ENCODE measurements at places on chromosomes 11 and 22.
A peak's percentile ranks its signal among the peaks of the same experiment; 100 is the strongest.

DNA sequence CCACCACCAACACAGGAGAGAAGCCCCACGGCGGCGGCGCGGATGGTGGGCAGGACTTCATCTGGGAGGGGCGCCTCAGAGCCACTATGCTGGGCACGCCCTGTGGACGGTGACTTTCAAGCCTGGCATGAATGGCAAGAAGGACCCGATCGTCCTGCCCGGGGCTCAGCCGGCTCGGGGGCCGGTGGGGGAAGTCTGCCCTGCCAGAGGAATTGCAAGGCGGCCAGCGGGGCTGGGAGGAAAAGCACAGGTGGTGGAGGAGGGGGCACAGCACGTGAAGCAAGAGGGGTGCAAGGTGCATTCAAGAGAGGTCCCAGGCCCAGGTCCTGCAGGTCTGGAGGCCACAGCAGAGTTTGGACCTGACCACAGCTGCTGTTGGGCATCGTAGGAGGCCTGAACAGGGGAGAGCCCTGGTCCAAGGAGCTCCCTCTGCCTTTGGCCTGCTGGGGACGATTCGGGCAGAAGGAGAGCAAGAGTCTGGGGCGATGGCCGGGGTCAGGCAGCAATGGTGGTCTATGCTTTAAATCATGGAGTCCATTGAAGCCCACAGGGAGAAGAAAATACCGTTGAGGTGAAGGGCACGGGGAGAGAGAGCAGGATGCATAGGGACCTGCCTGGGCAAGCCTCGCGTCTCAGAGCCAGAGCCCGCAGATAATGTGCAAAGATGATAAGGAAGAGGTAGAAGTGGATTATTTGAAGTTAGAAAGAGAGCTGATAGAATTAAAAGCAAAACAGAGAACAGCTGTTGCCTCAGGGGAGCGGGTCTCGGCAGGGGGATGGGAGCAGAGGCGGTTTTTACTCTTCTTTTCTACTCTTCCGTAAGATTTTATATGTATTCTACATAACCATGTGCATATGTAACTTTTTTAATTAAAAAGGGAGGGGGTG, 82.6 kb upstream of the SHISAL1 start:
- DNase-seq, result no peak

- no peak for DNase-seq
Observed at GRCh38 chr22:25142102-25142501, 57.6 kb upstream of the CRYBB3 start.

DNA sequence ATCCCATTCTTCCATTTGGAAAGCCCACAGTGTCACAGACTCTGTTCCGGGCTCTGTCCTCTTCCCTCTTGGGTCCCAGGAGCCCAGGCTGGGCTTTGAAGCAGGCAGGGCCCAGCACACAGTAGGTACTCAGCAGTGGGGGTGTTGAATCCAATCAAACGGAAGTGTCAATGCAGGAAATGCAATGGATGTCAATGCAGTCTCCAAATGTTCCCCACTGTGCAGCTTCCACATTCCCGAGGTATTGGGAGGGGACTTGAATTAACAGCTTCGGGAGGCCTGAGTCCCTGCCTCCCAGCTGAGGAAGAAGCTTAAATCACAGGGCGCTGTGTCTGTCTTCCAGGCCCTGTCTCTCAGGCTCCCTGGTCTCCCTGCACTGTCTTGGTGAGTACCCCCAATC, 21.8 kb upstream of the SMIM35 start:
- DNase-seq, result no peak

DNA sequence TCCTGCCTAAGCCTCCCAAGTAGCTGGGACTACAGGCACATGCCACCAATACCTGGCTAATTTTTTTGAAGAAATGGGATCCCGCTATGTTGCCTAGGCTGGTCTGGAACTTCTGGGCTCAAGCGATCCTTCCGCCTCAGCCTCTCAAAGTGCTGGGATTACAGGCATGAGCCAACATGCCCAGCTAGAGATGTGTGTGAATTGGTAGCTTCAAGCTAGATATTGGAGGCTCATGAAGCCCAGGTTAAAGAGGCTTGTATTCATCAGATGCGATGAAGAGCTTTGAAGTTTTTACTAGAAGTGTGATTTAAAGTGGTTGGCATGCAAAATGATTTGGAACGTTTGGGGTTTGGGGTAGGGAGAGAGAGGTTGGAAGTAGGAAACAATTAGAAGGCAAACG, 19.6 kb downstream of the NF2 start:
- DNase-seq, result no peak

GRCh38 chr11:44947114-44947513, 3.6 kb downstream of the TP53I11 start:
- no peak for DNase-seq

- DNase-seq, result no peak
Observed at GRCh38 chr11:6270584-6271246, 11.1 kb downstream of the CCKBR start.

DNA sequence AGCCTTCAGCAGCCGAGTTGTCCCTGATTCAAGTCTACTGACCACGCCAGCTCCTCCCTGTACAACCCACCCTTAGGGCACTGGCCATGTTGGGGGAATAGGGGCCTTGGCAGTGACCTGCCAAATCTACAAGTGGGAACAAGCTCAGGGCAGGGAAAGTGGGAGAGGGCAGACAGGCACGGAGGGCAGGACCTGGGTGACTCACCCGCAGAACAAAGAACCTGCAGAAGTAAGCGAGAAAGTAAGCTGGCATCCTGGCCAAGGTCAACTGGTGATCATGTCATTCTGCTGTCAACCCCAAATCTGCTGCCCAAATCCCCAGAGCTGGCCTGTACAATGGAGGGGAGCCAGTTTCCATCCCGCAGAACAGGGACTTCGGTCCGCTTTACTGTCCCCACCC, 7.9 kb upstream of the SCGB1A1 start:
- DNase-seq, result no peak

GRCh38 chr11:109815500-109816150, 277.6 kb upstream of the ZC3H12C start:
- DNase-seq, result no peak

- DNase-seq, result no peak
Observed at GRCh38 chr11:61369372-61370348, 7.5 kb downstream of the TMEM138 start.

DNA sequence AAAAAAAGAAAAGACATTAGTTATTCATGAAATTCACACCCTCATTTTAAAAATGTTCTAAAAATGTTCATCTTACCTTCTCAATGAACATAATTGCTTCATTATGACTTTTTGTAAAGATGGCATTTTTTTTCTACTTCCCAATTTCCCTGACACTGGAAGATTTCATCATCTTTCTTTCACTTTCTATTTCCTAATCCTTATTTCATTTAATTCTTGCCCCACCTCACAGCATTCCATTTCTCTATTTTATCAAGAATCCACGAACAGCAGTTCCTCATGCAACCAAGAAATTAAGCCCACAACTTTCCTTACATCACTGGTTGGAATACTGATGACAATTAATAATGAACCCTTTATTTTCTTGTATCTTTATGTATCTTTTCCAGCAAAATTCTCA, 1.9 kb downstream of the PATL1 start:
- peak; percentile 5 for DNase-seq

GRCh38 chr22:24337894-24338645, 67.4 kb downstream of the SPECC1L start:
- DNase-seq, result no peak

DNA sequence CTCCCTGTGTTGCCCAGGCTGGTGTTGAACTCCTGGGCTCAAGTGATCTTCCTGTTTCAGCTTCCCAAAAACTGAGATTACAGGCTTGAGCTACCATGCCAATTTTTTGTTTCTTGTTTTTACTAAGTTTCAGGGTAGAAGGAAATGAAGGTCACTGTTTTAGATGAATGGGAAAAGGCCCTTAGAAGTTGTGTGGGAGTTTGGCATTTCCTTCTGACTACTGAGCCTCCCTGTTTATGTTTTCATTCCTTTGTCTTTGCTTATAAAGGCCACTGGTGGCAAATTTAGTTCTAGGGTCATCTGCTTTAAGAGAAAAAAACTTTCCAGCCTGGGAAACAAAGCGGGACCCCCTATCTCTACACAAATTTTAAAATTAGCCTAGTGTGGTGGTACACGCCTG, 22.1 kb downstream of the SRPRA start:
- no peak for DNase-seq

- DNase-seq, result peak; percentile 91
Observed at GRCh38 chr11:68412593-68413475, 47.7 kb upstream of the PPP6R3 start.

- DNase-seq, result no peak
Observed at GRCh38 chr11:36408498-36409136, 101.5 kb downstream of the TRAF6 start.

- no peak for DNase-seq
Observed at GRCh38 chr11:75306529-75306928, 44.9 kb downstream of the ARRB1 start.

- DNase-seq, result no peak
Observed at GRCh38 chr11:64665411-64665821, 57.6 kb downstream of the NRXN2 start.

DNA sequence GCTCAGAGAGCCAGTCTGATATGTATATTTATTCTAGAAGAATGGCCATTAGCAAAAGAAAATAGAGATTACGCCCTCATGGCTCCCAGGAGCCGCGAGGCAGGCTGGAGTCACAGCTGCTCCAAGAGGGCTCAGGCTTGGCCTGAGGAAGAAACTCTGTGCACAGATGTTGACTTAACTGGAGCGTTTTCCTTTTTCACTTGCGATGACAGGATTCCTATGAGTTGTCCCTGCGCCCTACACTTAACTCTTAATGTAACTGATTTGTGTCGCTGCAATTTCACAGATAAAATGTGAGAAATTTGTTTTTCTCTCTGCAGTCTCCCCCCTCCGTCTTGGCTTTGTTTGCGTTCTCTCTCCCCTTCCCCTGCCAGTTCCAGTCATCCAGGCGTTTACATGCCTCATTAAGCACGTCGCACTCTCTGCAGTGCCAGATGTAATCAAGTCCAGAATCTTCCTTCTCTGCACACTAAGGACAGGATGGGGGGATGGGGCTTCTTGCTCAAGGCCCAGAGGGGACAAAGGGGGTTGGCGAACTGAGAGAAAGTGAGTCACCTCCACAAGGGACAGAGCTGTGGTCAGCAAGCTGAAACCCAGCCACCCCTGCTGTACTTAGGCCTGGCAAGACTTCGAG, 1060.1 kb downstream of the NTM start:
- no peak for DNase-seq

DNA sequence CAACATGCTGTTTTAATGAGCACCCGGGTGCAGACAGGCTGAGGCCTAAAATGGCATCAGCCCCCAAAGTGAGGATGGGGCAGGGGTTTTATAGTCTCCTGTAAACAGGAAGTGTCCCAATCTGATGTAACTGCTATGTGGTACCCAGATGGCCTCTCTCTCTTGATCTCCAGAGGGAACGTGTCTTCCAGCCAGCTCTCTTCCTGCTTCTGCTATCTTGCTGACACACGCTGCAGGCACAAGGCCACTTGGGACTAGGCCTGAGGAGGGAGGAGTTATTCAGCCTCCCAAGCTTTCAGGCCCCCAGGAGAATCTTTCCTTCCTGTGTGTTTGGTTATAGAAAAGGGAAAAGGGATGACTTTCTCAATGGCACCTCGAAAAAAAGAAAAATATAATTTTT, 11.4 kb upstream of the VSTM5 start:
- no peak for DNase-seq

DNA sequence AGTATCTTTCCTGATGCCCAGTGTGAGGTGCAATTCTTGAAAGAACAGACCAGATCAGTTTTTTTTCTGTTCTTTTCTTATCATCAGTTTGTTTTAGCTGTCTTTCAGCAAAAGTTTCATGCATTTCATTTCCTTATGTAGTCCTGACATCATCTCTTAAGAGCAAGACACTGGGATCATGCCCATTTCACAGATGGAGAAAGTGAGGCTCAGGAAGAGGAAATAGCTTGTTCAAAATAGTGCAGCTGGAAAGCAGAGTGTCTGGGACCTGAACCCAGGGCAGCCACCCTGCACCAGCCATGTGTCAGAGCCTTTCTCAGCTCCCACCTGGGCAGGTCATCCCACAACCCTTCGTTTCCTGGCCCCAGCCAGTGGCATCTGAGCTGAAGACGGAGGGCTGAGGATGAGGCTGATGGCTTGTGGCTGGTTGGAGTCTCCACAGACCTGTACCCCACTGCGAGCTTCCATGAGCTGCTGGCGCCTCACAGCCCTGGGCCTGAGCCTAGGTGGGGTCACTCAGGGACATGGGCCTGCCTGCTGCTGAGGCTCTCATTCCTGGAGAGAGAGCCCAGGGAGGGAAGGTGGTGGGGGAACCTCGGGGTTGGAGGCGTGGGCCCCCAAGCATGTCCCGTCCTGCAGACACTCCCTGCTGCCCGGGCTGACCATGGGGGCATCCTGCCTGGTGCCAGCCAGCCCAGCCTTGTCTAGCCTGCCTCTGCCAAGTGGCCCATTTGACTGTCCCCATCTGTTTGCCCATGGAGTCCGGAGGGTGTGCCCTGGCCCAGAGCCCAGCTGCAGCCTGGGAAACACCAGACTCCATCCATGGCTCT, 61.8 kb downstream of the SMIM38 start:
- DNase-seq, result no peak

GRCh38 chr11:18769802-18770456, 21.7 kb downstream of the PTPN5 start:
- no peak for DNase-seq

- no peak for DNase-seq
Observed at GRCh38 chr11:112339566-112339965, 78.9 kb upstream of the PLET1 start.

DNA sequence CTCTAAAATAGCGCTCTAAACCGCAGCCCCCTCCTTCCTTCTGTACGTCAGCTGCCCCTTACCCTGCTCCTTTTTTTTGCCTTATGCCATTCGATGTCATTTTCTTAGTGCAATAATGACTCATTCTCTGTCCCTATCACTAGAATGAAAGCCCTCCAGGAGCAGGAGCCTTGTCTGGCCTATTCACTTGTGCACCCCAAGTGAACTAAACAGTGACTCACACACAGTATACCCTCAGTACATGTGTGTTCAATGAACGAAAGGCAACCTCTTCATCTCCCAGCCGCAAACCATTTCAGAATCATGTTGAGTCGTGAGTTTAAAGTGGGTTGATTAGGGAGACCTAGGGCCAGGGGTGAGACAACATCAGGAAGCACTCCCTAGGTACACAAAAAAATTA, 50.7 kb upstream of the SPATA19 start:
- no peak for DNase-seq

DNA sequence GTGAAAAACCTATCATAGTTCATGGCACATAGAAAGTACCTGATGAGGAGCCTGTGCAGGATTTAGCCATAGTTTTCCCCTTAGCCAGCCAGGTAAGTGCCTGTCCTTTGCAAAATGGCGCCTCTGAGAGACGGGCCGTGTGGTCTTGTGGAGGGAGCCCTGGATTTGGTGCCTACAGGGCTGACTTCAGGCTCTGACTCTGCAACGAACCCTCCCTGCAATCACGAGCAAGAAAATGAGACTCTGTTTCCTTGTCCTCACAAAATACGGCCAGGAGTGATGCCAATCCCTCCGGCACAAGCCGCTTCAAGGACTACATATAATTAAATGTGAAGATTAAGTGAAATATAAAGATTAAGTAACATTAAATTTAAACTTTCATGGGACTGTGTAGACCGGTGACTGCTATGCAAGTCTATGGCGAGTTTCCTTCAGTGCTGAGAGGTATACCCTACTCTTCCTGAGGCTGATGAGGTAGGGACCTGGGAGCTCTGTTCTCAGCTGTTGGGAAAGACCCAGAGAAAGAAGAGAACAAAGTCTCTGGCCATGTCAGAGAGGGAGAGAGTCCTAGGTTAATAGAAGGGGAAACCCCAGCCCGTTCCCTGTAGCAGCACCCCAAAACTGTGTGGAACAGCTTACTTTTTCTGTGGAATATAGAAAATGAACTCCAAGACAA, 6.1 kb upstream of the CXCR5 start:
- no peak for DNase-seq

GRCh38 chr11:70482529-70482917, 84.2 kb downstream of the CTTN start:
- DNase-seq, result no peak

Measured in fibroblast of skin of left quadriceps (primary cell).